ENCODE measurements at places on chromosomes 1 and 21. TPM values are rescaled to one million over a fixed set of nuclear protein-coding genes. Genes with fewer than 3 reads are reported as not detected.

Gene S100A11
- 443 TPM for total RNA-seq

Gene KLF17
- not detected for total RNA-seq

Gene RIPPLY3
- total RNA-seq: 0.21 TPM

Gene SMIM34
- total RNA-seq: not detected

Gene BCL2L15
- total RNA-seq: 0.81 TPM

Gene ANKRD35
- total RNA-seq: not detected

GRCh38 chr1:204429746-204430145, 18.1 kb upstream of the PPP1R15B start:
- peaks cover 6% of the 10 kb centered on the region for H3K4me1 ChIP-seq
- no peak for DNase-seq
- H3K27ac ChIP-seq: no peak overlapping the region
- H3K27me3 ChIP-seq: no peaks in the 10 kb centered on the region
- H3K4me3 ChIP-seq: no peak overlapping the region

DNA sequence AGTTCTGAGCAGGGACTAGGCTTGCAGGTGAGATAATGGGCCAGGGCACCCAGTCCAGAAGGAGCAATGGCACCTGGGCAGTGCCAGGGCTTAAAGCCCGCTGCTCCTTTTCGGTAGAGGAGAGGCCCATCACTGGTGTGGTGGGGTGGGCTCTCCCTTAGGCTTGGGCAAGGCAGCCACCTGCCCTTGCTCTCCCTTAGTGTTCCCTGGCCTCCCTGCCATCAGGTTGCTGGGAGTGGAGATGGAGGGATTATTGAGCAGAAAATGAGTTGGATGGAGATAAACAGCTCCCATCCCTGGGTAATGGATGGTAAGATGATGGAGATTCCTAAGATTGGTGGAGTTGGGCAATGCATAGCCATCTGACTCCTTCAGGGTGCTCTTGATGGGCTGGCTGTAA, 7.9 kb downstream of the MYOG start:
- no peak for DNase-seq
- no peaks in the 10 kb centered on the region for H3K36me3 ChIP-seq
- H3K4me1 ChIP-seq: peaks cover 2% of the 10 kb centered on the region
- H3K27ac ChIP-seq: no peak overlapping the region

GRCh38 chr1:213686983-213687382, 300.8 kb upstream of the PROX1 start:
- no peaks in the 10 kb centered on the region for H3K27me3 ChIP-seq
- DNase-seq: no peak
- no peak overlapping the region for H3K27ac ChIP-seq
- no peaks in the 10 kb centered on the region for H3K36me3 ChIP-seq
- no peaks in the 10 kb centered on the region for H3K4me1 ChIP-seq

DNA sequence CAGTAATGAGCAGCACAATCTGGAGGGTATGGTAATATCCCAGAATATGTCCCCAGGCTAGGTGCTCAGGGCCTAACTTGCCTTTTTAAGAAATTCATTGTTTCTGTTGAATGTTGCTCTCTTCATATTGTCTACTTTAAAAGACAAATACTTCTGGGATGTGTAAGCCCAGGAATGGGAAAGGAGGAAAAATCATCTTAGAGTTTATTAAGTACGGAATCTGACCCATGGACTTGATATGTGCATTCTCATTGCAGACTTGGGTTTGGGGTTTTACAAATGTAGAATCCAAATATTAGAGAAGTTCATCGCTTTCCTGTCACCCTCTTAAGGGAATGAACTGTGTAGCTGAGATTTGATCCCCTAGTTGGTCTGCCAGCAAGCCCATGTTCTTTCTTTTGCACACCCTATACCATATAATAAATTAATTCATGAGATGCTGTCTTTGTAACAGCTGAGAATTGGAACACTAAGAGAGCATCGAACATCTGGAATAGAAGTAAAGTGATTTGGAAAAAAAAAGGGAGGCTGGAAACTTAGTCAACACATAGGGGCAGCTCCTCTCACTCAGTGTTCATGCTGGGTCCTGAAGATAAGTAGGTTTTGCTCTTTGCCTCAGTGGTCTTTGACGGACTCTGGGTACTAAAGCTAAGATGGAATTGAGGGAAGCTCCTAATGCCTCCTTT, 235.8 kb upstream of the C1orf105 start:
- no peaks in the 10 kb centered on the region for H3K36me3 ChIP-seq
- H3K27ac ChIP-seq: peak overlapping the region; percentile 72
- H3K4me1 ChIP-seq: peaks cover 51% of the 10 kb centered on the region
- no peak overlapping the region for H3K4me3 ChIP-seq
- no peak for DNase-seq

GRCh38 chr21:41369920-41370839, 8.4 kb downstream of the MX2 start:
- no peak for DNase-seq
- no peak overlapping the region for H3K4me3 ChIP-seq
- peaks cover 15% of the 10 kb centered on the region for H3K27me3 ChIP-seq

DNA sequence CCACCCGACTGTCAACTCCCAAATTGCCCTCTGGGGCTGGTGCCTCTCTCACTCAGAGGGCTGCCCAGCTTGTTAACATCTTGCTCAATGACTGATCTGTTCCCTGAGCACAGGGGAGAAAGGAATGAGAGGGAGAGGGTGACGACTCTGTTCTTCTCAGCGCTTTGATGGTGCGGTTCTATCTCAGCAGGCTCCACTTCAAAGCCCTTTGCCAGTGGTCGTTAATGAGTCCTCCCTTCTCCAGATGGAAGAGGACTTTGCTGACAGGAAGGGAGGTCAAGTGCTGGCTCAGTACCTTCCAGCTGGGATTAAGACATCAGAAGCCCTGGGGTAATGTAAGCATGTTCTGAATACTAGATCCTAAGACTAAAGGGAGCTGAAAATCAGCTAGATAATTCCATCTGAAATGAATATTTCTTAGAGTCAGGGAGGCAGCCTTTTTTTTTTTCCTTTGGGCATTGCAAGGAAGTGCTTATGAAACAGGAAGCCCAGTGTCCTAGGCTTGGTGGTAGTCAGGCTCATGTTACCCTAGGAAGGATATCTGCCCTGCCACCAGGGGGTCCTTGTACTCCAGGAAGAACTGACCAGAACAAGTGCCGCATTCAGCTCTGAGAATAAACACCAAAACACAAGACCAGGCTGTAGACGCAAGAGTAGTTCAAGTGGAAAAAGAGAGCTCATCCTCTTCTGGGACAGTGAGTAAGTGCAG, 4.7 kb downstream of the FMOD start:
- peaks cover 14% of the 10 kb centered on the region for H3K4me1 ChIP-seq
- H3K4me3 ChIP-seq: no peak overlapping the region
- DNase-seq: no peak
- H3K36me3 ChIP-seq: no peaks in the 10 kb centered on the region
- no peak overlapping the region for H3K27ac ChIP-seq
- peaks cover 73% of the 10 kb centered on the region for H3K27me3 ChIP-seq

DNA sequence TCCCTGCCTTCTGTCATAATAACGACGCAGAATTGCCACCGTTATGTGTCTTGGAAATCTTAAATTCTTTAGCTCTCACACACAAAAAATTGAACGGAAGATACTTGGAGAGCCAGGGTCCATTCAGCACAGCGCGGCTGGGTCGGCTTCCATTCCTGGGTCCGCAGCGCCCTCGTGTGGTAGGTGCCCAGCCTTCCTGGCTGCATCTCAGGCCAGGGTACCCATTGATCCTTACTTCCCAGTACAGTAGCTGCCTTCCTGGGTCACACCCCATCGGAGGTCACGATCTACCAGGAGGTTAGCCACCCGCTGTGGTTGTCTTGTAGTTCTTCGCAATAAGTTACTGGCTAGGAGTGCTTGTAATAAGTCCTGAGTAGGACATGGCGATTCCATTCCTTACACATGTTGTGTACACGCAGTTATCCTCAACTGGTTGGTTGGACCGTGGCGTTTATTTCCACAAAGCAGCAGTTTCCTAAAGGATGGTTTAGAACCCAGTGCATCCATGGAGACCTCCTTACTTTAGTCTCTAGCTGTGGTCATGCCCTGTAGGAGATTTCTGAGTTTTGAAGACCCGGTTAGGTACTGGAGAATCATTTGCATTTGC, 9.9 kb upstream of the MTARC1 start:
- H3K36me3 ChIP-seq: peaks cover 14% of the 10 kb centered on the region
- DNase-seq: peak; percentile 93
- peaks cover 3% of the 10 kb centered on the region for H3K4me1 ChIP-seq
- H3K27ac ChIP-seq: no peak overlapping the region
- no peak overlapping the region for H3K4me3 ChIP-seq

GRCh38 chr1:209207126-209207700, 376.3 kb upstream of the CAMK1G start:
- no peaks in the 10 kb centered on the region for H3K36me3 ChIP-seq
- no peak overlapping the region for H3K27ac ChIP-seq
- peaks cover 7% of the 10 kb centered on the region for H3K4me1 ChIP-seq
- H3K27me3 ChIP-seq: peaks cover 82% of the 10 kb centered on the region

DNA sequence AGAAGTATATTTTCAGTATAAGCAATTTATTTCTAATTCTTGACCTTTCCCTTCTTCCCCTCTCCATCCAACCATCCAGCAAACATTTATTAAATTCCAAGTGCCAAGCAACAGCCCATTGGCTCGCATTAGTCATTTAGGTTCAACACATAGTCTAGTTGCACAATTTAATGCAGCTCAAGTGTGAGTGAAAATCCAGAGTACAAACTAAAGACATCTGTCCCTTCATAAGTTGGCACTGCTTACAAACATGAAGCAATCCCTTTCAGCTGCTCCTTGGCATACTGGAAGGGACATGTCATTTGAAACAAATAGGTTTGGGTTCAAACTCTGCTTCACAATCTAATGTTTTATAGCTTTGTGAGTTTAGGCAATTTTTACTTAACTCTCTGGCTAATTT, 10.7 kb downstream of the CASQ2 start:
- peaks cover 15% of the 10 kb centered on the region for H3K4me1 ChIP-seq
- no peak overlapping the region for H3K4me3 ChIP-seq
- peaks cover 24% of the 10 kb centered on the region for H3K27me3 ChIP-seq
- no peak for DNase-seq

GRCh38 chr1:215192306-215192705, 109.8 kb downstream of the KCNK2 start:
- no peak for DNase-seq
- no peaks in the 10 kb centered on the region for H3K36me3 ChIP-seq
- peak overlapping the region; percentile 85 for H3K27ac ChIP-seq
- H3K27me3 ChIP-seq: no peaks in the 10 kb centered on the region
- peaks cover 40% of the 10 kb centered on the region for H3K4me1 ChIP-seq

DNA sequence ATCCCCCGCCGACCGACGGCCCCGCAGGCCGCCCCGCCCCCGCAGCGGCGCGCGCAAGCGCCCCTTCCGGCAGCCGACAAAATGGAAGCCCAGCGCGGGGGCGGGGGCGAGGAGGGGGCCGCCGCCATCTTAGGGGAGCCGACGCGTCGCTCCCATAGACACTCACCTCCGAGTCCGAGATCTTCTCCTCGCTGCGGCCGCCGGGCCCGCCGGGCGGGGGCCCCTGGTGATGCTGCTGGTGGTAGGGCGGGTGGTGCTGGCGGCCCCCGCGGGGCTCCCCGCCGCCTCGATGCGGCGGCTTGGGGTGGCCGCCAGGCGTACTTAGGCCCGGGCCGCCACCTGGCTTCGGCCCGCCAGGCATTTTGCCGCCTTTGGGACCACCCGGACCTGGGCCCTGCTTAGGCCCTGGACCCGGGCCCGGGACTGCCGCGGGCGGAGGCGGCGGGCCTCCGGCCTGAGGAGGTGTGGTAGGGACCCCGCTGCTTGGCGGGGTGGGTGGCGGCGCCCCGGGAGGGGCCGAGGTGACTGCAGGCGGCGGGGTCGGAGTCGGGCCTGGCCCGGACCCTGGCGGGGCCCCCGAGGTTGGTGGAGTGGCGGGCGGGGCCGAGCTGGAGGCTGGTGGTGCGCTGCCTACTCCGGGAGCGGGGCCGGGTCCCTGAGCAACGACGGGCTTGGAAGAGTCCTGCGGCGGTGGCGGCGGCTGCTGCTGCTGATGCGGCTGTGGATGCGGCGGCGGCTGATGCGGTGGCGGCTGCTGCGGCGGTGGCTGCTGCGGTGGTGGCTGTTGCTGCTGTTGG, 691 bp downstream of the SFPQ start:
- H3K4me3 ChIP-seq: peak overlapping the region; percentile 87
- H3K27ac ChIP-seq: peak overlapping the region; percentile 95
- H3K27me3 ChIP-seq: no peaks in the 10 kb centered on the region
- H3K4me1 ChIP-seq: peaks cover 45% of the 10 kb centered on the region
- peak; percentile 95 for DNase-seq

DNA sequence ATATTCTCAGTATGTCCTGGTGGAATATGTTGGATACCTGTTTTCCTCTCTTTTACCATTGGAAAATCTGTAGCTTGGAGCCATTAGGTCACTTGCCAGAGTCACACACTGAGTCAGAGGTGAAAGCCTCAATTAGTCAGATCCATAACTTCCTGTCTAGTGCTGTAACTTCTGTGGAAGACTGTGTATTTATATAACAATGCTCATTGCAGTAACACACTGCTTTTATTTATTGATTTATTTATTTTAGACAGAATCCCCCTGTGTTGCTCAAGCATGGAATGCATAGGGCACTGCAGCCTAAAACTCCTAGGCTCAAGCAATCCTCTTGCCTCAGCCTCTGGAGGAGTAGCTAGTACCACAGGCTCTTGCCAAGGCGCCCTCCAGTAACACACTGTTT, 1.3 kb upstream of the DOCK7 start:
- H3K4me3 ChIP-seq: peak overlapping the region; percentile 66
- peaks cover 53% of the 10 kb centered on the region for H3K4me1 ChIP-seq

DNA sequence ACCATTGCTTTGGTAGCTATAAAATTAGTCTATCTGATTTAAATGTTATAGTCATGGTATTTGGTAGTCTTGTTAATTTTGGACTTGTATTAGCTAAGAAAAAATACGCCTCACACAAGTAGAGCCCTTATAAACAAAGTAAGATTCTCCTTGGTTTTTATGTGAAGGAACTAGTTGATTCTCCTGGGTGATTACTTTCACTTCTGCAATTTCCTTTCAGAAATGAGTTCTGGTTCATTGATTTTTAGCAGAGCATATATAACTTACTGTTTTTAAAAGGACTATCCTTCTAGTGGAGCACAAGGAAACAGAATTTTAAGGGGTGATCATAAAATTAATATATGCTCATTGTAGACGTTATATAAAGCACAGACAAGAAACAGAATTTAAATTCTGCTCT, 120.1 kb downstream of the BACH1 start:
- no peaks in the 10 kb centered on the region for H3K27me3 ChIP-seq
- no peak overlapping the region for H3K27ac ChIP-seq
- H3K36me3 ChIP-seq: no peaks in the 10 kb centered on the region
- DNase-seq: no peak

All from osteocyte (in vitro differentiated cells).